Omental fat pad (tissue), 4 donors: ENCODE measurements at places on chromosomes 7 and 10.

DNA sequence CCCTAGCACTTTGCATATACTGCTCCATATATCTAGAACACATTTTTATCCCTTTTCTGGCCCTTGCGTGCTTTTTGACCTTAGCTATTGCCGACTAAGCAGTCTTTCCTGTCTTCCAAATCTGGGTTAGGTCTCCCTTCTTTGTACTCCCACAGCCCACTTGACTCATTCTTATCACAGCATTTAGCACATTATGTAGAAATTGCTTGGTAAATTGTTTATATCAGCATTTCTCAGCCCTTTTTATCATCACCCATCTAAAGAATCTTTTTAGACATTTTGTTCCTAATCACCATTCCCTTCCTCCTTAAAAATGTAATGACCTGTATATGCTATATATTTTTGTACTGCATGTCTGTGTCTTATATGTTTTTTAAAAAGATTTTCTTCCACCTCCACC lies 101.7 kb downstream of the SDHAF3 start:
- DNase-seq = no peak

DNA sequence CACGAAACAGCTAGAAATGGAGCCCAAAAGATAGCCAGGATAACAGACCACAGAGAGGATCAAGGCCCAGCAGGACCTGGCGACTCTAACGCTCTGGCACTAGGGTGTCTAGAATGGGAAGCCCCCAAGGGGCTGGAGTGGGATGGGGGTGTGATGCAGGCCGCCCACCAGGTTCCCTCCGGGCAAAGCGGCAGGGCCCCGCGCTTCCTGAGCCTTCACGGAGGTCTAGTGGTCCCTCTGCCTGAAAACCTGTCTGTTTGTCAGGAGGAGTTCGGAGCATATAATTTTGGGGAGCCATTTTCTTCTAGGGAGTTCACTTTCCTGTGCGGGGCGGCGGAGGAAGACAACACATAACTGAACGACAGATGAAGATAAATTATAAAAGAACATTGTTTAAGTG lies 48.2 kb upstream of the FXYD4 start:
- no peak for DNase-seq

- DNase-seq = no peak
Measured at GRCh38 chr7:12053561-12053960, 157.5 kb upstream of the TMEM106B start.

- no peak for DNase-seq
Measured at GRCh38 chr10:77940225-77940624, 13.7 kb upstream of the DLG5 start.

DNA sequence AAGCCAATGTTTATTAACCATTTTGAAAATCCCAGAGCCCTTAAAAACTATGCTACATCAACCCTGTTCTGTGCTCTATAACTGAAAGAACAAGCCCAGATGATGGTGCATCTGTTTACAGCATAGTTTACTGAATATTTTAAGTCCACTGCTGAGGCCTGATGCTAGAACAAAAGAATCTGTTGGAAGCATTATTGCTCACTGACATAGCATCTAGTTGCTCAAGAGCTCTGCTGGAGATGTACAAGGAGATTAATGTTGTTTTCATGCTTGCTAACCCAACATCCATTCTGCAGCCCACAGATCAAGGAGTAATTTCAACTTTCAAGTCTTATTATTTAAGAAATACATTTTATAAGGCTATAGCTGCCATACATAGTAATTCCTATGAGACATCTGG lies 181.3 kb upstream of the FEZF1 start:
- DNase-seq = no peak

DNA sequence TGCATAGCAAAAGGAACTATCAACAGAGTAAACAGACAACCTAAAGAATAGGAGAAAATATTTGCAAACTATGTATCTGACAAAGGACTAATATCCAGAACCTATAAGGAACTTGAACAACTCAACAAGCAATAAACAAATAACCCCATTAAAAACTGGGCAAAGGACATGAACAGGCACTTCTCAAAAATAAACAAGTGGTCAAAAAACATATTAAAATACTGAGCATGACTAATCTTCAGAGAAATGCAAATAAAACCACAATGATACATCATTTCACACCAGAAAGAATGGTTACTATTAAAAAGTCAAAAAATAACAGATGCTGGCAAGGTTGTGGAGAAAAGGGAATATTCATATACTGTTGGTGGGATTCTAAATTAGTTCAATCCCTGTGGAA lies 17.1 kb downstream of the MAGI2 start:
- no peak for DNase-seq

DNA sequence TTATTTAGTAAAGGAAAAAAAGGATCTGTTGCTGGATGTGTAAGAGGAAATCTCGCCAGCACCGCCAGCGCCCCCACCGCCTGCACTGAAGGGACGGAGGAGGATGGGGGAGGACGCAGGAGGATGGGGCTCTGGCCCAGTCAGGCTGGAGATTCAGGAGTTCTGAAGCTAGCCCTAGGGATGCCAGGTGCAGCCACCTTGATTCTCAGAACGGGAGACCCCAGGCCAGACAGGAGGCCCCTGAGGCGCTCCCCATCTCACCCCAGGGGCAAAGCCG lies 1.3 kb downstream of the CAMK2B start:
- no peak for DNase-seq

DNA sequence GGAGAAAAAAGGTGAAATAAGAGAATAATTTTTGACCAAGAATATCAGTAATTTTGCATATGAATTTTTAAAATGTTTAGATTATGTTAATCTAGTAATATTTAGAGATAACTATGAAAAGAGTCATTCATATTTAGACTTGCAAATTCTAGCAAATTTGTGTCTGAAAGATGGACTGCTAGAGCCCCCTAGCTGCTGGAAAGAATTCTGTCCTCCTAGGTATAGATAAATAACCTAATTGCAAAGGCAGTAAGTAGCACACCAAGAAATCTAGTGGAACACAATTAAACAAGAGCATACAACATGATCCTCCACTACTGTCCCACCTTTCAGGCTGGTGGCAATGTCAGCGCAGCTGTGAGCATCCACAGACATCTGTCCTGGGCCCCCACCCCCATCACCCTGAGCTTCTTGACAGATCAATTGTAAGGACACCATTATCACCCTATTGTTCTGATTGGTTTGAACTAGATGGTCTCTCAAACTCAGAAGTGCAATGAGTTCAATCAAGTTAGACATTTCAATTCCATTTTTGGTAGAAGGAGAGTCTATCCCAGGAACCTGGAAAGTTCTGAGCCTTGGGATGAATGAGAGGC lies 15.0 kb upstream of the GFRA1 start:
- no peak for DNase-seq

- DNase-seq = no peak
Measured at GRCh38 chr10:5252177-5253037, 55.8 kb downstream of the AKR1C4 start.

- DNase-seq = no peak
Measured at GRCh38 chr7:133796782-133797745, 330.1 kb upstream of the LRGUK start.

GRCh38 chr10:6409971-6410643 lies 170.0 kb downstream of the PRKCQ start:
- no peak for DNase-seq

GRCh38 chr7:20395104-20395503 lies 64.4 kb downstream of the ITGB8 start:
- no peak for DNase-seq

- no peak for DNase-seq
Measured at GRCh38 chr10:58384095-58384494, 1.1 kb upstream of the TFAM start.

DNA sequence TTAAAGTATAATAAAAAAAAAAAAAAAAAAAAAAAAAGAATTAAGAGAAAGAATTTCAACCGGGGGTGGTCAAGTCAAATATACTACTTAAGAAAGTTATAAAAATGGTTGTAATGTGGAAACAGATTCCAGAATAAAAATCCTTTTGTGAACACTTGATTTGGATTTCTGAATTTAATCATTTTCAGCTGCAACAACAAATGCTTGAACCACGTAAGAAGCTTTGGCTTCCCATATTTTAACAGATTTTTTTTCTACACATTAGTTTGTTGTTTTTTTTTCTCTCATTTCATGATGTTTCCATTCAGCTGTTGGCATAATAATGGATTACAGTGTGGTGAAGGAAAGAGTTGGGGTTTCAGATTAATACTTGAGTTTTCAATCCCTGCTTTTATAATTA lies 137.3 kb upstream of the AGR3 start:
- DNase-seq = no peak

- no peak for DNase-seq
Measured at GRCh38 chr7:21999896-22000295, 54.2 kb upstream of the CDCA7L start.

GRCh38 chr10:124532788-124533187 lies 71.2 kb downstream of the LHPP start:
- DNase-seq = no peak

DNA sequence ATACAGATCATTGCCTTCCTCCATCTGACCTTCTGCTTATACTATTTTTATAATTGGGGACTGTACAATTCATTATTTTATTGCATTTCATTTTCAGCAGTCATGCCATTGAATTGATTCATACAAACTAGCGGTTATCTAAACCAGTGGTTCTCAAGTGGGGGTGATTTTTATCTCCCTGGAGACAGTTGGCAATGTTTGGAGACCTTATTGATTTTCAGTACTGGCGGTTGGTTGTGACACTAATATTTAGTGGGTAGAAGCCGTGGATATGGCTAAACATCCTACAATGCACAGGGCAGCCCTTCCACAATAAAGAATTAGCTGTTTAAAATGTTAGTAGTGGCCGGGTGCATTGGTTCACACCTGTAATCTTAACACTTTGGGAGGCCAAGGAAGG lies 765.9 kb downstream of the LRMDA start:
- no peak for DNase-seq

- DNase-seq = no peak
Measured at GRCh38 chr10:91758303-91759146, 39.7 kb upstream of the TNKS2 start.

GRCh38 chr10:26621243-26621888 lies 76.1 kb upstream of the PDSS1 start:
- DNase-seq = no peak

DNA sequence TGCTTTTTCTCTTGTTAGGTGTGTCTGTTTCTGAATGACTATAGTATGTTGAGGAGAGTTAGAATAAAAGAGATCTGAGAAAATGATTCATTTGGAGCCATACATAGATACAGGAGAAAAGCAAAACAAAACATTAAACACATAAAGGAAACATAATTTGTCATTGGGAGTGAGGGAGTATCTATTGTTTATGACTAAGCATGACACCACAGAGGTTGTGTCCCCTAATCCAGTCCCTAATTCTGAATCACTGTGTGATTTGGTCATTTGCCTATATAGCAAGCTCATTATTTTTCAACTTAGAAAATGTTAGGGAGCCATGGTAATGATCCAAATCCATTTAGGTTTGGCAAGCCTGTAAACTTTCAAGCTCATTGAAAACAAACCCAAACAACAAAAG lies 132.3 kb upstream of the BMPER start:
- no peak for DNase-seq

GRCh38 chr10:63005246-63005645 lies 127.9 kb upstream of the NRBF2 start:
- DNase-seq = no peak

DNA sequence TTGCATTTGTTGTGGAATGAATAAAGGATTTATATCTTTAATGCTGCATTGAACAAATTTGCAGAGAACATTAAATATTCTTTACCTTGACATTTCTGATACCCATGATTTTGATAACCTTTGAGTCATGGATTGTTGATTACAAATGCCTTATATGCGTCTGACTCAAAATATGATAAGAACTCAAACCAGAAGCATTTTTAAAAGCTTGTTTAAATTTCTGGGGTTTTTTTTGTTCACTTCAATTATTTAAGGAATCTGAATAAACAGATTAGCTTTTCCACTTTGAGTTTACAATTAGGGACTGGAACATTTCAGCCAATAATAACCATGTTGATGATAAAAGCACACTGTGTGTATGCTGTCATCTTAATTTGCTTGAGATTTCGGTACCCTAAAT lies 253.5 kb downstream of the NRG3 start:
- DNase-seq = no peak

DNA sequence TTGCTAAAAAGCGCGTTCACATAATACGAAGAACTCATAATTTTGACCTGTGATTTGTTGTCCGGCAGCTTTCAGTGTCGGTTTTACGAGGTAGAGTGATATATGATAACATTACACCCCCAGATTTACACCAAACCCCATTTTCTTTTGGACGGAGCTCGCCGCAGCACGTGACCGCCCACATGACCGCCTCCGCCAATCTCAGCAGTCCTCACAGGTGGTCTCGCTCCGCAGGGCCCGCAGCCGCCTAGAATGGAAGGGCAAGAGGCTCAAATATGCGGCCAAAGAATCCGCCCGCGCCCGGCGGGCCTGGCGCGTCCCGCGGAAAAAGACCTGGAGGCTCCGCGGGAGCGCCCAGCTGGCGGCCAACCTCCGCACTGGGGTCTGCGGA lies at the start of gene HOXA7:
TSS of gene HOXA7 (minus strand) at position 168 of the 391 bp plus-strand sequence. CDS start at position 38, 130 bp downstream.
- peak; percentile 39 for DNase-seq

GRCh38 chr7:151381098-151381347 lies 28.8 kb downstream of the WDR86 start:
- no peak for DNase-seq

DNA sequence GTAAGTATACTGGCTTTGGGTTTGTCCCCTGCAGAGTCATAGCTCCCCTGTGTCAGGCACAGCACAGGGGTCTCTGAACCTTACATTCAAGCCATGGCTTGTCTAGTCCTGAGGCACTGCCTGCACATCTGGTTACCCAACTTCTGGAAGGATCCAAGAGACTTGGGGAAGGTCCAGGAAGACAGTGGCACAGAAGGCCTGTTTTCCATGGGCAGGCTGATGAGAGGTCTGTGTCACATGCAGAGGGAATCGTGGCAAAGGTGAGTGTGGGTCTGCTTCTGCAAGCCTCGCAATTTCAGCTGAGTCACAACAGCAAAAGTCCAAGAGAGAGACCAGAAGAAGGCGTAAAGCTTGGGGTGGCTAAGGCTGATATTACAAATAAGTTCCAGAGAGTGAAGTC lies 28.4 kb upstream of the BMPR1A start:
- DNase-seq = no peak

- no peak for DNase-seq
Measured at GRCh38 chr7:82286096-82286797, 157.3 kb downstream of the CACNA2D1 start.

- no peak for DNase-seq
Measured at GRCh38 chr10:3375505-3375904, 202.9 kb upstream of the PITRM1 start.

GRCh38 chr10:49168831-49169500 lies 19.2 kb downstream of the TMEM273 start:
- DNase-seq = no peak

- DNase-seq = no peak
Measured at GRCh38 chr7:64965594-64965993, 25.2 kb downstream of the ZNF117 start.
